ENCODE measurements at places on chromosomes 12 and 14. TPM values are rescaled to one million over a fixed set of nuclear protein-coding genes. Genes with fewer than 3 reads are reported as not detected.
A peak's percentile ranks its signal among the peaks of the same experiment; 100 is the strongest.

DNA sequence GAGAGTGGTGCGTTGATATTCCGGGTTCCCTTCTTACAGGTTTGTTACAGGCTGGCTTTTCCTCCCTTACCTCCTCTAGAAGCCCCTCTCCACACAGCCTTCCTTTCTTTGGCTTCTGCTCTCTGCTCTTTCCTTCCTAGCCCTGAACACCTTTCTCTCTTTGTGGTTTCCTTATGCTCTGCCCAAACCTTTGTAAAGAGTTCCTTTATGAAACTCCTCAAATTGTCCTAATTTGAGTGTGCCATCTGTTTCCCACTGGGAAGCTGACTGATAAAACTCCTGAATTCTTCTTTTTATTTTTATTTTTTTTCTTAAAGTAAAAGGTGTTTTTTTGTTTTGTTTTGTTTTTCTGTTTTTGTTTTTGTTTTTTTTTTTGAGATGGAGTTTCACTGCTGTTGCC, 60.1 kb upstream of the OTX2 start:
- DNase-seq: no peak

DNA sequence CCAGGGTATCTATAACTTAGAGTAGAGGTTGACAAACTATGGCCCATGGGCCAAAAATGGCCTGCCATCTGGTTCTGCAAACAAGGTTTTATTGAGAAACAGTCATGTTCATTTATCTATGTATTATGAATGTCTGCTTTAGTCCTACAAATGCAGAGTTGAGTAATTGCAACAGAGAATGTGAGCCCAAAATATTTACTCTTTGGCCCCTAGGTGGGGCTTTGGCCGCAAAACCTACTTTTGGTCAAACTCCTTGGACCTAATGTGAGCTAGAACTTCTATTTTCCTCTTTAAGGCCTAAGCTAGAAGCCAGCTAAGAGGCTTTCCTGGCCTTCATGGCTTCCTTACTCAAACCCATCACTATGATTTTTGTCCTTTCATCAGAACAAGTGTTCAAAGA, 379.1 kb downstream of the NELL2 start:
- DNase-seq: no peak

- DNase-seq: no peak
Measured at GRCh38 chr12:108690191-108690518, 41.2 kb downstream of the CORO1C start.

DNA sequence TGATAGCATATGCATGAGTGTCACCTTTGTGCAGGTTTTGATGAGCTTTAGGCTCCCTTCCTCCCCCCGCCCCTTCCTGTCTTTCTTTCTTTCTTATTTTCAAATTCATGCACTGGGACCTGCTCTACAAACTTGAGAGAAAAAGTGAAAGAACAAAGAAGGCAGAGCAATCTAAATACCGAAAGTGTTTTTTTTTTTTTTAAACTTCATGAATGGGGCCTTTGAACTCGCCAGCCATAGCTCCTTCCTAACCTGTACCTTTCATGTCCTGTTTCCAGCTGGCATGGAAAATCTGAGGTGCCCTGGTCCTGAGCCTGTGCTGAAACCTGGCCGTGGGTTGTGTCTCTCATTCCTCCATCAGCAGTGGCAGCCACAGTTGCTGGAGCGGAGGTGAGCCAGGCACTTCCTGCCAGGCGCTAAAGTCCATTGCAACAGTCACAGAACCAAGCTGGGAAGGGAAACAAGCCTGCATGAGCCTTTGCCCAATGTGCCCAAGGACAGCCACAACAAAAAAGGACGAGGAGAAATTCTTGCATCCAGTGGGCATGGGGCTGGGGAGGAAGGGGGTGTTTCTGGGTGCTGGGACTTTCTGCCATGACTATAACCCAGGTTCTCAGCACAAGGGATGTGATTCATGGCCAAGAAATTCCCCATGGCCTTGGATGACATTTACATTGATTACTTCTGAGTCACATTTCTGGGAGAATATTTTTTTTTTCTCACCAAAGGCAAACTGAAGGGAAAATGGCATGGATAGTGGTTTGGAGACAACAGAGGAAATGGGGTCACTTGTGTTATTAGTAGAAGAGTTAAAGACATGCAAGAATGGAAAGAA, 102.7 kb downstream of the TMEM30B start:
- peak; percentile 99 for DNase-seq

GRCh38 chr12:113650476-113650875, 178.8 kb upstream of the LHX5 start:
- DNase-seq: no peak

GRCh38 chr12:121574025-121574424, 6.8 kb downstream of the KDM2B start:
- no peak for DNase-seq

DNA sequence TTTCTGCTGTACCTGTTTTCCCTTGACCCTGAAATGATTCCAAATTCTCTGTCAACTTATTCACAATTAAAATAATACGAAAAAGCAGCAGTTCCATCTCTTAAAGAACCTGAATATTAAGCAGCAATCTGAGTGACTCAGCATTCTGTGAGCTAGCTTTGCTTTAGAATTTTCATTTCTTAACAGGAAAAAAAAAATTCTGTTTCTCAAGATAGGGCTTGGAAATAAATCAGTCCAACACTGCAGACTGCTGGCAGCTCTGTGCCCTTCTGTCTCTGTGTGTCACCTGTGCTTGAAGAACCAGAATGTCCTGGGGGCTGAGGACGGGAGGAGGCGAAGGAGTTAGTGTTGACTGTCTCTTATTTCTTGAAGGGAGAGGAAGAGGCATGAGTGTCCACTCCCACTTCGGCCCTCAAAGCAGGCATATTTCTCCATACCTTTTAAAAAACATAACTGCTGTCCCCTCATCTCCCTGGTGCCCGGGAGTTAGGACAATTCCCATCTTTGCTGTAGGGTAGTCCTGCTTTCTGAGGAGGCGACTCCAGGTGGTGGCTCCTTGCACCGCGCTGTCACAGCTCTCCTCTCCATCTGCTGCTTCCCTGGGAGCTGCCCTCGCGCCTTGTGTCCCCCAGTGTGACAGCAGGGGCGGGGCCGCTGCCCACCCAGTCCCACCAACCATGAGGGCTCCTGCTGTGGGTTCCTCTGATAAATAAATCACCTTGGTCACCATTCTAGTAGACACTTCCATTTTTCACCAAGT, 203.1 kb downstream of the CALM1 start:
- DNase-seq: peak; percentile 46

DNA sequence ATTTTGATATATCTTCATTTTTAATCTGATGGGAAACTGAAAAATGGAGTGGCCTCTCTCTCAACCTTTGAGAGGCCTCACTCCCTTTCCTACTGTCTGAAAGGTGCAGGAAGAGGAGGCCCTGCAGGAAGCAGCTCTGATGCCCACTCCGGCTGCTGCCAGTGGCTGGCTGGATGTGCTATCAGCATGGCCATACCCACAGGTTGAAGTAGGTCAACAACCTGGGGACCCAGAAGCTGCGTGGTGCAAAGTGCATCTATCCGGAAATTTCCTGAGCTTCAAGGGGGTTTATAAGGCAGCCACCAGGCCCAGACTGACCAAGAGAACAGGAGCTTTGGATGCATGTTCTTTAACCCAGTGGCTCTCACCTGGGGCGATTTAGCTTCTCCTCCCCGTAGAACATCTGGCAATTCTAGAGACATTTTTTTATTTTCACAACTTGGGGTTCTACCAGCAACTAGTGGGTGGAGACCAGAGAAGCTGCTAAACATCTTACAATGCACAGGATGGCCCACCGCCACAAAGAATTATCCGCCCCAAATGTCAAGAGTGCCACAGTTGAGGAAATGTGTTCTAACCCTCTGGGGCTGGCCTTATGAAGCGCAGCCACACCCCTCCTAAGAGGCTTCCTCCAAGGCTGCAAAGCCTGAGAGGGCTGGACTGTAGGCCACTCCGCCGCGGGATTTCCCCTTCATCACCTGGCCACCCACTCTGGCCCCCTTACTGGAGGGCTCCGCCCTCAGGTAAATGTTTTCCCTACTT, 8.2 kb upstream of the BATF start:
- DNase-seq: no peak

- peak; percentile 17 for DNase-seq
Measured at GRCh38 chr14:84217066-84217465, 1312.9 kb upstream of the FLRT2 start.

- DNase-seq: no peak
Measured at GRCh38 chr14:21385188-21385904, 1.5 kb upstream of the SUPT16H start.

- DNase-seq: no peak
Measured at GRCh38 chr14:23339506-23340268, 13.0 kb downstream of the SLC22A17 start.

- DNase-seq: no peak
Measured at GRCh38 chr14:95056476-95056875, 100.9 kb downstream of the DICER1 start.

DNA sequence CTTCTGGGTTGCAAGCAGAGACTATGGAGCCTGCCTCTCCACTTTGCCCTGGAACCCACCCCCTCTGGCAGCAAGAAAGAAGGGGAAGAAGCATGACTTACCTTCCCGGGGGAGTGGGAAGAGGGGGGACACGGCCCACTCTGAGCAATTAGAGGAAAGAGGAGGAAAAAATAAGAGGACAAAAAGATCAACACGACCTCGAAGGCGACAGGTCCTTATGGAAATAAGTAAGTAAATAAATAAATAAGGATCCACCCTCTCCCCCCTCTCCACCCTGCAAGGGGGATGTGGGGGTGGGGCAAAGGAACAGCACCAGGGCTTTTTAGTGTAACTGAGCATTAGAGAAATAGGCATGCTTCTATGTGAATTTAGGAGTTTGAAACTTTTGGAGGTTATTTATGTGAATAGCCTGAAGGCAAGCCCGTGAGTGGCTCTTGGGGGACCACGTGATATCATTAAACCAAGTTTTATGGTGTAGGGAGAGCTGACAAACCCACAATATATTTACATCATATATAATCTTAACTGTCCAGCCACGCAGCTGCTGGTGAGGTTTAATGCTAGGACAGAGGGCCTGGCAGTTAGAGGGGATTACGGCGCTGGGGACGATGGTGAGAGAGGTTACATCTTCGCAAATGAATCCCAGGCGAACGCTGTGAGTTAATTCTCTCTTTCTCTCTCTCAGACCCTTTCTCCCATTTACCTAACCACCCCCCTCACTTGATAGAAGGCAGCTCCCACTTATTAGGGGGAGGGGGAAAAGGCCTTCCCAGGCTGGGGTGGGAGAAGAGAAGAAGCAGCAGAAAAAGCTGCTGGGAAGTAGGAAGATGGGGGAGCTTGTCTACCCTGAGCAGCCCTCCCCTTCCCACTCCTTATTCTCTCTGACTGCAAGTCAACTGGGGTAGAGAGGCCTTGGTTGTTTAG, 4.8 kb downstream of the HOXC5 start:
- DNase-seq: no peak

DNA sequence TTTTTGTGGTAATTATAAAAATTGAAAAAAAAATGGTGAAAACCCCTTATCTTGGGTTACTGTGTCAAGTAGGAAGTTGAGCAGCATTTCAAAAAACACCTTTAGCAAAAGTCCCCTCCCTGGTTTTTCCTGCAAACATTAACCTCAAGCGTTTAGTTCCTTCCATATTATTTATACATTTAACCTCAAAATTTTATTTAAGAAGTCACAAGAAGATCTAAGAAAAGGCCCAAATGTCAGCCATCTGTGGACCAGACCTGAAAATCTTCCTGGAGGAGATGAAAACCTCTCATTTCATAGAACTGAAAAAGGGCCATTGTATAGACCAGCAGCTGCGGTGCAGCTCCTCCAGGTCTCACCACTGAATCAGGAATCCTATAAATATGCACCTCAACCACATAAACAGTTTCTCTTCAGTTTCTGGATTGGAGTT, 40.4 kb upstream of the BTG1 start:
- no peak for DNase-seq

GRCh38 chr12:97335115-97335514, 127.5 kb upstream of the RMST start:
- no peak for DNase-seq

GRCh38 chr14:87888136-87888999, 104.6 kb downstream of the GALC start:
- no peak for DNase-seq

- peak; percentile 9 for DNase-seq
Measured at GRCh38 chr14:105375635-105376057, 22.7 kb upstream of the TEX22 start.

GRCh38 chr14:54211551-54212308, 185.1 kb upstream of the CDKN3 start:
- peak; percentile 79 for DNase-seq

DNA sequence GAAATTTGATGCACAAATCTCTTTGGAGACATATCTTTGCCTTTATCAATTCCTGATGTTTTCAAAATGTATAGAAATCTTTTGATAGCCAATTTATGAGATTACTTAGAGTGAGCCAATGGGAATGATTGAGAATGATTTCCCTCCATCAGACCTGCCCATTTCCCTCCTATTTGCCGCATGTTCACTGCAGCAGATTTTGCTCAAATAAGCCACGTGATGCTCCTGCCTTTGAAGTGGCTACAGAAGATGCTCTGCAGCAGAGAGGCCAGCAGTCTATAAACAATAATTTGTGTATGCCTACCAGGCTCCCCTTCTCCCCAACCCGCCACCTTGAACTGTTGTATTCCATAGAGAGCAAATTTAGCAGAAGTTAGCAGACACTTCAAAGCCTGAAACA, 21.9 kb downstream of the WIF1 start:
- no peak for DNase-seq

- no peak for DNase-seq
Measured at GRCh38 chr12:91663744-91664143, 481.1 kb upstream of the DCN start.

DNA sequence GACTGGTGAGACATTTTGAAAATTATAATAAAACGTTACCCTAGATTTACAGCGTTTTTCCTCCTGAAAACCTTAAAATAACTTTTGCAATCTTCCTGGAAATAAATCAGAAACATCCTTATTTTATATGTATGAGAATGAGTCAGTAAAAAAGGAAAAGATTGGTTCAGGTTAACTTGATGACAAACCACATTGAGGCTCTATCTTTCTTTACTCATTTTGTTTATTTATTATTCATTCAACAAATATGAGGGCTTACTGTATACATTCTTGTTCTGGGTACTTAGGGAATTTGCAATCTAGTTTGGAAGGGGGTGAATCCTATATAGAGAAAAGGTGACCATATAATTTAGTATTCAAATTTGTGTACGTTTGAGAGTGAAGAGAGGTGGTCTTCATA, 156.6 kb downstream of the UNC79 start:
- no peak for DNase-seq

- DNase-seq: peak; percentile 14
Measured at GRCh38 chr12:91920276-91920675, 225.4 kb downstream of the BTG1 start.

GRCh38 chr14:94077111-94077821, 3.7 kb downstream of the DDX24 start:
- DNase-seq: no peak

- DNase-seq: no peak
Measured at GRCh38 chr12:11273449-11273848, 3.9 kb upstream of the PRB3 start.

GRCh38 chr12:53170215-53170614, 10.3 kb upstream of the ZNF740 start:
- no peak for DNase-seq

GRCh38 chr12:117100851-117101673, 1.8 kb upstream of the TESC start:
- DNase-seq: no peak

GRCh38 chr12:123094349-123095077, 56.4 kb downstream of the PITPNM2 start:
- peak; percentile 88 for DNase-seq

The AQP5 gene
- total RNA-seq: not detected

The C14orf180 gene
- total RNA-seq: not detected

The TAS2R46 gene
- total RNA-seq: 4.7 TPM
